ENCODE measurements at places on chromosomes 3 and 15. TPM values are rescaled to one million over a fixed set of nuclear protein-coding genes. Genes with fewer than 3 reads are reported as not detected.

PRR20G gene
- not detected for total RNA-seq

ZNF662 gene
- total RNA-seq = 16.3 TPM

METTL6 gene
- 25.9 TPM for total RNA-seq

DNA sequence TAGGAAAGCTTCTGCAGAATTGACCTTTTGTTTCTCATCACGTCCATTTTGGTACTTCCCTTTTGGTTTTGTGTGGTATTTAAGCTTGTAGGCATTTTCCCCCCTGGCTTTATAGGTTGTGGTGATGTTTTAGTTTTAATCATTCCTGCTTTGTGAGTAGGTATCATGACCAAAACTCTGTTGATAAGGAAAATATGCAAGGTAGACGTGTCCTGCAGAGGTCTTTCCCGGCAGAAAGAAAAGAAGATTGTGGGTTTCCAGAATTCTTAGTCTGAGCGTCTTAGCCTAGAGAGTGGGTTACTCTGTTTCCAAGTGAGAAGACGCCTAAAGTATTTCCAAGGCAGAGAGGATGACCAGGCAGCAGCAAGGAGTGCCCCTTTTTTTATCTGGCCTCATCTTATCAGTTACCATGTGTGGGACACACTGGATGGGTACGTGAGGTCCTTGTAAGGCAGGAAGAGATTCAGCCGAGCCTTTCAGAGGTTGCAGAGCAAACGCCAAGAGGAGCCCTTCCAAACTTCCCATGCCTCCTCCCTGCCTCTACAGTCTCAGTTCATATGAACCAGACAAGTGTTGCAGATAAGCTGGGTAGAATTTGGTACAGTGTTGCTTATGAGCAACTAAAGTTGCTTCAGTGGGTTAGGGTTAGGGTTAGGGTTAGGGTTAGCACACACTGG, 58.8 kb downstream of the ARNT2 start:
- peaks cover 15% of the 10 kb centered on the region for H3K36me3 ChIP-seq
- H3K4me1 ChIP-seq = peaks cover 7% of the 10 kb centered on the region
- H3K27me3 ChIP-seq = peaks cover 9% of the 10 kb centered on the region
- no peak overlapping the region for H3K27ac ChIP-seq
- DNase-seq = no peak

GRCh38 chr3:98573181-98573728, 20.2 kb downstream of the CPOX start:
- peaks cover 2% of the 10 kb centered on the region for H3K27me3 ChIP-seq
- no peaks in the 10 kb centered on the region for H3K36me3 ChIP-seq
- H3K4me1 ChIP-seq = no peaks in the 10 kb centered on the region

DNA sequence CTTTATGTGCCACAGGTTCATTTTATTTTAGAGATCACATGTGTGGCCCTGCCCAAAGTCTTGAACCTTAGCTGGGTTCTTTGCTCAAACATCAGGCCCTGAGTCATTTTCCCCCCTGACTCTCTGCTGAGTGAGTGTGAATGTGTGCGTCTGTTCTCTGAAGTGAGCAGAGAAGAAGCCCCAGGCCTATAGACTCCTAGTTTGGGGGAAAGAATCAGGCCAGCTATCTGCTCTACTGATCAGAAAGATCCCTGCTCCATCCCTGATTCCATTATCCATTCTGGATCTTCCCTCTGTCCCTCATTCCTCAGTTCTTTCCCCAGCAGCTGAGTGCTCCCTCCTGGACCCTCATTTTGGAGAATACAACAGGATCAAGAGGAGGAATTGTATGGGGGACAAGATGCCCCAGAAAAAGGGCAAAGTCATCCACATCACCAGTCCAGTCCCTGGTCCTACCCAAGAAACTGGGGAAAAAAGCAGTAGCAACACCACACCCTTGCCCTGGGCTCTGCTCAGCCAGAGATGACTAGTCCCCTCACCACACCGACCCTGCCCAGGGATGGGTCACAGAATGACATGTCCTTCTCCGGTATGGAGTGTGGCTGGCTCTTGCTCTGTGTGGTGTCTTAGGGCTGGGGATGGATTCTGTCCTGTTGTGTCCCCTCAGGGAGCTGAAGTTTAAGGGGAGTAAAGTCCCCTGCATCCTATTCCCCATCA, 3.2 kb downstream of the DUOX1 start:
- H3K36me3 ChIP-seq = no peaks in the 10 kb centered on the region
- H3K27ac ChIP-seq = no peak overlapping the region
- no peak for DNase-seq
- H3K4me1 ChIP-seq = peaks cover 2% of the 10 kb centered on the region
- no peak overlapping the region for H3K4me3 ChIP-seq

DNA sequence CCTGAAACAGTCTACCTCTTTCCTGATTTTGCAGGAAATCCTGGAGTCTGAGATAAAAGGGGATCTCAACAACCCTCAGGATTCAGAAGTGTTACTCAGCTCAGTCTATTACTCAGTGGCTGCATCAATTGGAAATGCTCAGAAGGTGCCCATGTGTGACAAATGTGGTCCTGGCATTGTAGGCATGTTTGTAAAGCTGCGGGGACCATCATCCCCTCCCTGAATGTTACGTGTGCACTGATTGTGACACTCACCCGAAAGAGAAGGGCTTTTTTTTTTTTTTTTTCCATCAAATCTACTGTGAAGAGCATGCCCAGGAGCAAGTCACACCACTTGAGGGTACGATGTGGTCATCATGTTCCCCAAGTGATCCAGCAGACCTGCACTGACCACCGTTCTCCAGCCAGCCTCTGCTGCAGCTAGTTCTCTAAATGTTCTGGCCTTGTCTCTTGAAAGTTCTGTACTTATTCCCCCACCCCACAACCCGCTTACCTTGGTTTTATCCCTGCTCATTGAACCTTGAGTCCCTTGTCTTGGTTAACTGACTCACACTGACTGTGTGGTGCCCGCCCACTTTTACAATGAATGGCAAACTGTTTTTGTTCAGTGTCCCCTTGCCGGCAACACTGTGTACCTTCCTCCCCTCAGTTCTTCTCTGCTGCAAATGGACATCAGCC, 19.8 kb downstream of the ST3GAL6 start:
- H3K36me3 ChIP-seq = no peaks in the 10 kb centered on the region
- no peak for DNase-seq
- no peaks in the 10 kb centered on the region for H3K4me1 ChIP-seq
- H3K27ac ChIP-seq = no peak overlapping the region

DNA sequence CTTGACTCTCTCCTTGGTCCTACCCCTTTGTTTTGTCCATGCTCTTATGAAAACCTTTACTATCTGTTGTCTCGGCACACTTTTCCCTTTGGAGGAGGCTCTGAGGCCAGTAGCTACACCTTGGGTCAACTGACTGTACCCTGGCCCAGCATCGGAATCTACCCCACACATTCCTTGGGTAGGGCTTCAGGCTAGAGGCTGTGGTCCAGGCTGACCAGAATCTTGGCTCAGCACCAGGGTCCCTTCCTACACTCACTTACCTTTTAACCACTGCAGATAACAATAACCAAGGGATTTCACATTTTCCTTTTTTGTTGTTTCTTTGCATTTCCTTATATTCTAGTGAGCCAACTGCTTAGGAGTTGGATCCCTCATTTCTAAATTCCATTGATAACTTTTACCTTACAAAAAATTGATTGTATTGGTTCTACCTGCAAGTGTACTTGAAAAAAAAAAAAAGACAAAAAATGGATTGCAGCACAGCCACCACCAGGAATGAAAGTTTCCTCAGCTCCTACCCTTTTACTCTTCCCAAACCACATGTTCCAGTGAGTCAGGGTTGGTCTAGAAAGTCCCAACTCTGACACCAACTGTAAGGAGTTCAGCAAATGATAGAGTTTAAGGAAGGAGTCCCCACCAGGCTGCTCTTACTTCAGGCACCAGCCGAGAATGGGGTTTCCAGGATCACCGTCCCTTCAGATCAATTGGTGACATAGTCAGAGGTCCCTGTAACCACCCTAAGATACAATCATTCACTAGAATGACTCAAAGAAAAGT, 95.6 kb downstream of the FBLN2 start:
- DNase-seq = no peak
- H3K36me3 ChIP-seq = no peaks in the 10 kb centered on the region
- H3K4me1 ChIP-seq = peaks cover 2% of the 10 kb centered on the region
- H3K27ac ChIP-seq = no peak overlapping the region
- H3K4me3 ChIP-seq = no peak overlapping the region
- H3K27me3 ChIP-seq = peaks cover 2% of the 10 kb centered on the region

DNA sequence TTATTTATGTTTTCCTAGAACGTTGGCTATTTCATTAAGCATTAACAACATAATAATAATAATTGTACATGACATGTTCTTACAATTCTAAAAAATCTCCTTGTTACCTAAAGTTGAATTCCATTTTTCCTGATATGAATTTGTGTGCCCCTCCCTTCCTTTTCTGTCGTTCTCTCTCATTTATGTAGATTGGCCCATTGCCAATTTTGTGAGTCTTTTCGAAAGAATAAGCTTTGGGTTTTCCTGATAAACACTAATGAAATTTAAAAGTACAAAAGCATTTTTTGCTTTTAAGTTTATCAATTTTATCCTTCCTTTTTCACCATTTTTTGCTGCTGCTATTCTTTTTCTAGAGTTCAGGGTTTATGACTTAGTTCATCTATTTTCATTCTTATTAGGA, 44.9 kb downstream of the PRR23E start:
- H3K27me3 ChIP-seq = peaks cover 3% of the 10 kb centered on the region
- H3K4me3 ChIP-seq = no peak overlapping the region
- no peak overlapping the region for H3K27ac ChIP-seq
- H3K4me1 ChIP-seq = no peaks in the 10 kb centered on the region

GRCh38 chr3:63970631-63971475, 52.4 kb downstream of the PSMD6 start:
- H3K27me3 ChIP-seq = no peaks in the 10 kb centered on the region
- no peak overlapping the region for H3K4me3 ChIP-seq
- H3K27ac ChIP-seq = no peak overlapping the region
- no peaks in the 10 kb centered on the region for H3K36me3 ChIP-seq
- DNase-seq = no peak

DNA sequence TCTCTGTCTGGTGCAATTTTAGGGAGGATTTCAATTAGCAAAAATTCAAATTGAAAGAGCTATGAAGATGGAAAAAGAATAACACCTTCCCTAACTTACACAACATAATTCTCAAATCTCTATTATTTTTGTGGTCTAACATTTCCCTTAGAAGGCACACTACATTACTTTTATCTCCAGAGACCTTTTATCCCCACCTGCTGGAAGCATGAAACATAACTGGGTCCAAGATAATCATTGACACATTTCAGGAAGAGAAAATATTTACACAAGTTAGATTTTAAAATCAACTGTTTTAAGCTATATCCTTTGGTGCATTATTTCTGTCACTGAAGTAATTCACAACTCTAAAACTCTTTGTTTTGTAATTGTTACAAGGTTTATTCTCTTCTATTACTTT, 779.5 kb downstream of the ROBO1 start:
- H3K4me3 ChIP-seq = peak overlapping the region; percentile 7
- H3K4me1 ChIP-seq = peaks cover 46% of the 10 kb centered on the region
- DNase-seq = no peak
- H3K27ac ChIP-seq = peak overlapping the region; percentile 69

- peaks cover 5% of the 10 kb centered on the region for H3K4me1 ChIP-seq
- DNase-seq = no peak
- H3K4me3 ChIP-seq = no peak overlapping the region
- no peak overlapping the region for H3K27ac ChIP-seq
- no peaks in the 10 kb centered on the region for H3K36me3 ChIP-seq
Observed at GRCh38 chr3:74592359-74592758, 22.1 kb downstream of the CNTN3 start.
